Placental pericyte (primary cell): ENCODE measurements at places on chromosomes 2 and 18. TPM values are rescaled to one million over a fixed set of nuclear protein-coding genes. Genes with fewer than 3 reads are reported as not detected.

The CAVIN2 gene
- total RNA-seq, result 5.3 and 18.6 TPM in 2 replicates

The ANO7 gene
- 0.22 and 1.7 TPM in 2 replicates for total RNA-seq

The SCTR gene
- not detected in 2 replicates for total RNA-seq

The BOLL gene
- not detected in 2 replicates for total RNA-seq

The BARD1 gene
- 10.9 and 30.8 TPM in 2 replicates for total RNA-seq

The TTN gene
- total RNA-seq, result under 0.01 TPM in 2 replicates

The TBC1D8 gene
- total RNA-seq, result 8.1 and 19.5 TPM in 2 replicates

The SERPINB8 gene
- total RNA-seq, result 42.7 and 47.3 TPM in 2 replicates

The TTC27 gene
- 18.2 and 32.1 TPM in 2 replicates for total RNA-seq

The DLGAP1 gene
- 0.43 and 3.1 TPM in 2 replicates for total RNA-seq

The TRAK2 gene
- 30.0 and 55.8 TPM in 2 replicates for total RNA-seq

The RELCH gene
- total RNA-seq, result 47.1 and 50.1 TPM in 2 replicates

The IL18RAP gene
- total RNA-seq, result not detected in 2 replicates

The CCDC141 gene
- not detected in 2 replicates for total RNA-seq

The CDH2 gene
- total RNA-seq, result 121 and 355 TPM in 2 replicates

The ASB18 gene
- total RNA-seq, result not detected in 2 replicates

The IL36A gene
- total RNA-seq, result not detected in 2 replicates

The NYAP2 gene
- under 0.01 TPM in 1 of 2 replicates, not detected in the other for total RNA-seq

The ACADL gene
- total RNA-seq, result under 0.01 TPM in 1 of 2 replicates, not detected in the other

The GATA6 gene
- total RNA-seq, result 7.7 and 16.4 TPM in 2 replicates

The MAIP1 gene
- total RNA-seq, result 13.1 and 23.8 TPM in 2 replicates

The GNLY gene
- total RNA-seq, result not detected in 2 replicates

The CRACDL gene
- not detected in 2 replicates for total RNA-seq

The GKN1 gene
- 0.22 TPM in 1 of 2 replicates, not detected in the other for total RNA-seq

The SCG2 gene
- total RNA-seq, result 3.0 and 5.3 TPM in 2 replicates

The INO80C gene
- 5.6 and 7.4 TPM in 2 replicates for total RNA-seq

The ANKRD30BL gene
- total RNA-seq, result 0.14 TPM in 1 of 2 replicates, not detected in the other

The DCDC2C gene
- total RNA-seq, result not detected in 2 replicates

The ATP8B1 gene
- 6.1 and 37.5 TPM in 2 replicates for total RNA-seq

The NR4A2 gene
- 0.22 and 0.57 TPM in 2 replicates for total RNA-seq
